Ureter (tissue), 1 donor: ENCODE measurements at places on chromosomes 2 and 18.
A peak's percentile ranks its signal among the peaks of the same experiment; 100 is the strongest.

GRCh38 chr2:223894968-223895367 lies 50.2 kb downstream of the WDFY1 start:
- no peak for DNase-seq

DNA sequence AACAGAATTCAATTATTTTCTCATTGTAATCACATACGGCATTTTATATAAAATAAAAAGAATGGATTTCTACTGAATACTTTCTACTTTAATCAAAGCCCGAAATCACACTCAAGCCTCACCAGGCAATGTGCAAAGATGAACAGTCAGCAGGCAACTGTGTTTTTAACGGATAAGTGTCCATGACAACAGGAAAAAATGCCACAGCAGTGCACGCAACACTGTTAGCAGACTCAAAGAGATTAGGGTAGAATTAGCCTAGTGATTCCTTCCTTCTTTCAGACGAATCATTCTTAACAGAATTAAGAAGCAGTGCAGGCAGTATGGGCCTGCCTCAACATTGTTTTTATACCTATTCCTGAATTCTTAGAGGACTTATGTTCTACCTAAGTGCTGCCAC lies 135.6 kb downstream of the CDH2 start:
- no peak for DNase-seq

DNA sequence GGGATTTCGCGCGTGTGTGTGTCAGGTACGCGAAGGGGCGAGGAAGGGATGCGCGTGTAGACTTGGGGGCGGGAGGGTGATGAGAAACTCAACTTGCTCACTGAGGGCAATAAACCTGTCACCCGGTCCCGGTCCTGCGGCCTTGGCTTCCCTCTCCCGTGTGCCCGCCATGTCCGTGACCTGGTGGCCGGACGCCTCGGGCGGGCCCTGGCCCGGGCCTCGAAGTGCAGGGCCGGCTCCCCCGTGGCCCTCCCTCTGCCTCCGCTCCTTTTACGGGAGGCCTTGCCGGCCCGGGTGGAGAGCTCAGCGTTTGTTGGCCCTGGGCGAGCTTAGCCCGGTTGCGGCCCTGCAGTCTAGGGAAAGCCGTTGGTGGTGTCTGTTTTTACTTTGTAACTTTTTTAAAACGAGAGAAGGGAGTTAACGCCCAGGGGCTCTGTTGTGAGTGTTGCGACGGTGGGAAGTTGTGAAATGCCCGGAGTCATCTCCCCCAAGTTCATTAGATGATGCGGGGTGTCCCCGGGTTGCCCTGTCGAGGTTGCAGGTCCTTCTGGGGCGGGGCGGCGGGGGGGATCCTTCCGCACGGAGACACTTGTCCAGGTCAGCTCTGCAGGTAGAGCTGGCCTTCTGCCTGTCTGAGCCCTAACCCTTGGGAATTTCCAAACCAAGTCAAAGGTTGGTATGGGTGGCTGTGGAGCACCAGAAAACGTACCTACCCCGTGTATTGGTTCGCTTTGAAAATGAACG lies 883 bp downstream of the SMCHD1 start:
- peak; percentile 58 for DNase-seq

- peak; percentile 44 for DNase-seq
Observed at GRCh38 chr2:181656450-181657291, at the start of gene CERKL. TSS of gene CERKL (minus strand) at chr2:181657105. CDS start at chr2:181657006, 99 bp downstream.

DNA sequence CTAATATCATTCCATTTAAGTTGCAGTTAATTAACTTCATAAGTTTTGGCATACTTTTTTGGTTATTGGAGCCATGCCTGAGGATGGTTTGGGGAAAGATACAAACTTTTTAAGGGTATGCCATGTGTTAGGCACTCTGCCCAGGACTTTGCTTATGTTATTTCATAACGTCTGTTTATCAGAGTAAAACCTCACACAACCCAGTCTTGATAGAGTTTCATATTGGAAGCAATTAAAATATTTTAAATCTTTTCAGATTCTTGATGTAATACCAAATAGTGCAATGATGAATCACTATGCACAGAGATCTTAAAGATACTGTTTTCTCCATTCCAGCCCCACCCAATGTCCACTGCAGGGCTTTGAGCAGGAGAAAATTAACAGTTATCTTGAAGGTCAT lies 529.1 kb upstream of the HNMT start:
- no peak for DNase-seq

DNA sequence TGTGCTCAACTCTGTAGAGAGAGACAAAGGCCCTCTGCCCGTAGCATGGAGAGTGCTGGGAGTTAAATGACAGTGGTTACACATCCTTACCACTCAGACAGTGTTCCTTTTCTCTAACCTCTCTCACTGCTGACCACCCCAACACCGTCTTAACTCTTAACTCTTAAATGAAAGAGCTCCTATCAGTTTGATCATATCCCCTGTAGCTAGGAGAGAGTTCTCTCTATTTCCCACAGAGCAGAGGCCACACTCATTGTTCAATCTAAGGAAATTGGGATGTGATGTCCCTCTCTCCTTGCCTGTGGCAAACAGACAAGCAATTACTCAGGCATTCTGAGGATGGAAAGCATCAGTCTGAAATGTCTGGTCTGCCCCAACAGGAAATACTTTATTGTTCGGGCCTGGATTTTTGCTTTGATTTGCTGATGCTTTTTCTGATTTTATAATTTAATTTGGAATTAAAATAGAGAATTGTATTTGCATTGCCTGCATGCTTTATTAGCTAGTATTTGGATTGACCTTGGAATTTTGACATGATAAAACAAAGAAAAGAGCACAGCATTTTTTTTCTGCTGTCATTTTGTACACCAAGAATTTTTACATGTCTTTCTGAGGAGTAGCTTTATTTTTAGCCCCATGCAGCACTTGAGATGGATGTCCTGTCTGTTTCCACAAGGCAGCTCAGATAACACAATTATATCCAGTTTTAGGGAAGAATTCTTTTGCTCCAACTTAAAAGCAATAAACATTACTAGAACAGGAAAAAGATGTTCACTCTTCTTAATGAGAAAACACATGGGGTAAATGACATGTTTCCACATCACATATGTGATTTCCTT lies 27.7 kb upstream of the IER3IP1 start:
- no peak for DNase-seq

DNA sequence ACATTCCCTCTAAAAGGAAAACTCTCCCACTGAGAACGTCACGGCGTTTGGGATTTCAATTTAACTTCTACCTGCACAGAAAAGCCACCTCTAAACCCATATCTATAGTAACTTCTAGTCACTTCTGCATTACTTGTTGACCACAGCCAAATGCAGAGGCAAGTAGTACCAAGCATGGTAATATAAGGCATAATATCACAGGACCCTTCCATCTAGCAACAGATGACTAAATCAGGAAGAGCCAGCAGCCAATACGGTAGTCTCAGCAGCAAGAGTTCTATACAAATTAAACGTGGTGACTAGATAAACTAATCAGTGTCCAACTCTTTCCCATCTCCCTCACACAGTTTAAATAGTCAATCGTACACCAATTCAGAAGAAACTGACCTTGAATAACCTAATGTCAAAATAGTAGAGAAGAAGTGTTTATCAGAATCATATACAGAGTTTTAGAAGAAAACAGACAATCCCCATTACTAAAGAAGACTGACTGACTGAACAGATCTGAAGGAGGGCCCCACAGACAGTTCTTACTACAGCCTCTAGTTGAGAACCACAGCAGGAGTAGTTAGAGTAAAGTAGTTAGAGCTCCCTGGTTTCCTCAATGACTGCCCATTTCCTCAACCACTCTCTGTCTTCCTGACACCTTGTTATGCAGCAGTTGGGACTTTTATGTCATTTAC lies 30.0 kb downstream of the MEMO1 start:
- DNase-seq: no peak

- DNase-seq: no peak
Observed at GRCh38 chr18:32542221-32542798, 71.6 kb upstream of the GAREM1 start.

- no peak for DNase-seq
Observed at GRCh38 chr2:174503161-174503809, 16.5 kb upstream of the GPR155 start.

GRCh38 chr2:108640731-108641130 lies 78.6 kb upstream of the RANBP2 start:
- no peak for DNase-seq
